Sigmoid colon (tissue), 7 donors: ENCODE measurements at places on chromosomes 7 and 10.

DNA sequence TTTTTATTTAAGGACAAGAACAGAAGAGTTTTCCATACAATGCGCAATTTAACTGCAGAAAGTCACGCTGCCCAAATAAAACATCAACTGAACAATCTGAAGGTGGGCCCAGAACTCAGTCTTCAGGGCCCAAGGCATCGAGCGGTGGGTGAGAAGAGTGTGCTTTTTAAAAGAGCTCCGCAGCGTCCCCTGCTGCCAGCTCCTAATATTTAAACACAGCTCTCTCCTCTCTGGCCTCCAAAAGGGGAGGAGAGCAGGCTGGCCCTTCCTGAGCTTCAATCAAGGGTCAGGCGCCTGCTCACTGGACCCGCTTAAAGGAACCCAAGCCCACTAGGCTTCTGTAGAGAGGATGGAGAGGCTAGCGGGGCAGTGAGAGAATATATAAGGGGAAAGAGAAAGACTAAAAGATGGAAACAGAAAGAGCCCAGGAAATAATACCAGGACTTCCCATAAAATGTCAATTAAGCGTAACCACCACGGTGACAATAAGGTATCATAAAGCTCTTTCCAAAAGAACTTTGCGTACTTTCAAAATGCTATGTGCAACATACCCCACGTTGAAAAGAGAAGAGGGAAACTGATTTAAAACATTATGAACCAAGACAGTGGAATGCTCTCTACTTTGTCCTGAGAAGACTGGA, 2.8 kb downstream of the FAM53B start:
- DNase-seq, result peak; percentile 92

DNA sequence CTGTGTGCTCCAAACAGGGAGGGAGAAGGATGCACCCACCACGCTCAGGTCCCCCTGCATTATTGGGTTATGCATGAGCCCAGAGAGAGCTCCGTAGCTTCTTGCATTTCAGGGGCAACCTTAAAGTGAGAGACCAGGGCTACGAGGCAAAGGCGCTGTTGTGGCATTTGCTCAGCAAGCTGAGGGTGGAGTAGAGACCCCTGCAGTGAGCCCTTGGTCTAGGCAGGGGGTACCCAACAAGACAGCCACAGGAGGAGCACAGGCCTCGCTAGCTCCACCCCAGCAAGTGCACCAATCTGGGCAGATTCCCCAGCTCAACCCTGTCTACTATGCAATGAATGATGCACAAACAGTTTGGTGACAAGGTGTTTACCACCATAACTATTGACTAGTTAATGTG, 198.4 kb downstream of the CALN1 start:
- DNase-seq, result no peak

- DNase-seq, result no peak
These were observed 98.5 kb downstream of the GNAI1 start for GRCh38 chr7:80232979-80233724.

GRCh38 chr7:115582956-115583355, 447.6 kb downstream of the TFEC start:
- no peak for DNase-seq

- DNase-seq, result peak; percentile 75
These were observed 744 bp downstream of the FRAT2 start for GRCh38 chr10:97333601-97334369.

DNA sequence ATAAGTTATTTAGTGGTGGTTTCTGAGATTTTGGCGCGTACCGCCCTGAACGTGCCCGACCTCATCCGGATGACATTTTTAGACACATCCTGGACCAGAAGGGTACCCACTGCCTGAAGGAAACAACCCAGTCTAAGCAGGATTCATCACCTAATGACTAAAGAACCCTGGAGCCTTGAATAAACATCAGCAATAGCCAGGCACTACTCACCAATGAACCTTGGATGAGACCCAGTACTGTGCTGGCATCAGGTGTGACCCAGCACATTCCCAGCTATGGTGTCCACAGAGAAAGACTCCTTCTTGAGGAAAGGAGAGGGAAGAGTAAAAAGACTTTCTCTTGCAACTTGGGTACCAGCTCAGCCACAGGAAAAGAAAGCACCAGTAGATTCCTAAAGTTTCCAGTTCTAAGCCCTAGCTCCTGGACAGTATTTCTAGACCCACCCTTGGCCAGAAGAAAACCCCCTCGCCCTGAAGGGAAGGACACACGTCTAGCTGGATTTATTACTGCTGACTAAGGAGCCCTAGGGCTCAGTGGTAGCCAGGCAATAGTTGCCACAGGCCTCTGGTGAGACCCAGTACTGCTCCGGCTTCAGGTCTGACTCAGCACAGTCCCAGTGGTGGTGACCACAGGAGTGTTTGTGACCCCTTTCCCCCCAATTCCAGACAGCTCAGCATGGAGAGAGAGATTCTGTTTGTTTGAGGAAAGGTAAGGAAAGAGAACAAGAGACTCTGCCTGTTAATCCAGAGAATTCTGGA, 32.5 kb downstream of the ZNF277 start:
- DNase-seq, result no peak

GRCh38 chr7:121119047-121119446, 130.5 kb downstream of the CPED1 start:
- DNase-seq, result no peak

- DNase-seq, result no peak
These were observed 162.4 kb downstream of the NRF1 start for GRCh38 chr7:129773871-129774270.

- no peak for DNase-seq
These were observed 594.9 kb downstream of the LRMDA start for GRCh38 chr10:76026176-76026771.

GRCh38 chr10:11302181-11302580, 284.5 kb downstream of the CELF2 start:
- DNase-seq, result no peak

DNA sequence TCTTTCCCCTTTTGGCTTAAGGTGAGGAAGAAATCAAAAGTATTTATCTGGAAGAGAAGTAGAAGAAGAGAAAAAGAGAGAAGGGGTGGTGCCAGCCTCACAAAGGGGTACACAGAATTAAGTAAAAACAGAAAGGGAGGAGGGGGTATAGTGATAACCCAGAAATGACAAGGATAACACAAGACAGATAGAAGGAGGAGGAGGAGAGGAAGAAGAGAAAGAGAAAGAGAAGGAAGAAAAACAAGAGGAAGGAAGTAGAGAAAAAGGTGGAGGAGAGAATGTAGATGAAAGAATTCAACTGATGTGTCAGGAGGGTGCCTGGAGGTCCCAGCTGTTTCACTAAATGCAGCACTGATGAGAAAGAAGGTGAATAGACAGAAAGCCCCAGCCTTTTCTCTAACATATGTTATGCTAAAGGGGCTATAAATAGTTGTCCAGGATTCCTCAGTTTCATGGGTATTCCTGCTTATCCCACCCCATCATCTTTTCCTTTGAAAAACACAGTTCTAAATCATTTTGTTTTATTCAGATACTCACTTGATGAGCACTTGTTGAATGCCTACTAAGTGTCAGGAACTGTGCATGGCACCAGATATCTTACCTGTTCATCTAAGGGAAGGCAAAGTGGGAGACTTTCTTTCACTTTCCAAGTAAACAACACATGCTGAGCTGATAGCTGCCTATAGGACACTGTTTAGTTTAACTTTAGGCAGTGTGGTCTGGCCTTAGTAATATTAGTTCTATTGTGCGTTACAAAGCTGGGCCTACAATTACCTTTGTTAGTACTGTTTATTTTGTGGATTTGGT, 8.0 kb downstream of the SEMA3E start:
- no peak for DNase-seq

DNA sequence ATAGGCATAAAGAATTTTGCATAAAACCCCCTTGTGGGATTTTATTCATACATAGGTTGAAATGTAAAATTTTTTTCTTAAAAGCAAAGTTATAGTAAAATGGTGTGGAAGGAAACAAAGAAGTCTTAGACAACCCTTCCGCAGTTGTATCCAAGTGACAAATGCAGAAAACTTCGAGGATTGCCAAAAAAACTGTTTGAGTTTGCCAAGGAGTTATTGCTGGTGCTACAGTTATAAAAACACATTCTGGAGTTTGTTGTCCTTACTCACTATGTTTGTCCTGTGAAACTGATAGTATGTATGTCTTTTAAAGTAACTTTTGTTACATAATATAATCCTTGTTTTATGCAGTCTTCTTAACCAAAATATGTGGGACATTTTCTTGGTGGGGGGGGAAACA, 120.3 kb downstream of the FOXP2 start:
- DNase-seq, result no peak

- no peak for DNase-seq
These were observed at the start of gene ZPBP for GRCh38 chr7:50092579-50093491. Gene ZPBP, minus strand, starts transcription at chr7:50093246. Its CDS starts 52 bp downstream, at chr7:50093194.

DNA sequence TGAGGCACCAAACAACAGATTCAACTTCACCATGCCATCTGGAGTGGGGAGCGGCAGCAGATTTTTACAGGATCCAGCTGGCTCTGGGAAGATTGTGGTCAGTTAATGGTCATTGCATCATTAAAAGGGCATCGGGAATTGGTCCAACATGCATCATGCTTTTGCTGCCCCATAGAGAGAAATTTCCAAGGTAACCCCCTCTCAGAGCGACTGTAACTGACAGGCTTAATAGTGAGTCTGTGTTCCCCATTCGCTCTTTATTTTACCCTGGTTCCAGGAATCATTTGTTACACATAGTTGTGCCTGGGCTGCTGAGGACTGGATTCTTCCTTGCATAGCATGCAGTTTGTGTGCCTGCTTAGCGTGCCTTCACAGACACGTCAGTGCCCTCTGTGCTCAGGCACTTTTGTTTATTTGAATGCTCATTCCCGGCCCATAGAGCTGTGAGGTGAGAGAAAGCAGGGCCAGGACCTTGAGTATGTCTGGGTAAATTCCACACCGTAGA, 49.9 kb downstream of the CDHR3 start:
- DNase-seq, result no peak

- no peak for DNase-seq
These were observed 119.5 kb upstream of the KLF6 start for GRCh38 chr10:3904419-3904960.

DNA sequence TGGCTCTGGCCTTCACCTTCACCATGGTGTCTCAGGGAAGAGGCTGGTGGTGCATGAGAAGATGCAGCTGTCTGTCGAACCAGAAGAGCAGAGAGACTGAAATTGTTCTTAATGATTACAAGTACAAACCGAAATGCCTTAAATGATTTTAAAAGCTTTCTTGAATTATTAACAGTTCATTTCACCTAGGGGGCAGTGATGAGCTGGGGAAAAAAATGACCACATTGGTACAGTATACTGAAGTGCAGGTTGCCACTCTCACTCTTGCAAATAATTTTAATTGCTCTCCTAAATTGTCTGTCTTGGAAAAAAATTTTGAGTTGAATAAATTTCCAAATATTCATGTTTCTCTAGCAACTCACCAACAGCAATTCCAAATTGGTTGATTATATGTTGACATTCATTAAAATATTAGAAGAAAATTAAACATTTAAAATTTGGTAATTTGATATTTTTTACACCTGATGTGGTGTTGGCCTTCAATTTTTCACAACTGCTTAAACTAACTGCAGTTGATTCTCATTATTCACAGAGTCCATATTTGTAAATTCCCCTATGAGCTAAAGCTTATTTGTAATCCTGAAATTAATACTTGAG, 692.6 kb downstream of the ZWINT start:
- no peak for DNase-seq

DNA sequence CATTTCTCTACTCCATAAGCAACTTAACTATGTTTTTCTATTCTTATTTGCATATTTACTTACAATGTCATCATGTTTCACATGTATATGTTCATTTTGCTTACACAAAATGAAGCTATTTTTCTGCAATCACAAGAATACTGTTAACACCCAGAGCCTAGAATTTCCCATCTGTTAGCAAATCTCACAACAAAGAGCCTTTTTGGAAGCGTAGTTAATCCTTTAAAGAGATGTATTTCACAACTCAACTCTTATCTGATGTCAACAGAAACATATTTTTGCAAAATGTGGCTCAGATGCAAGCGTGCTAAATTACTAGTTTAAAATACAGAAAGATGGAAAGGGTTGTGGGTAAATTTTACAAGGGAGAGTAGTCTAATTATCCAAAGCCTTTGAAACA, 110.6 kb upstream of the COL1A2 start:
- no peak for DNase-seq

DNA sequence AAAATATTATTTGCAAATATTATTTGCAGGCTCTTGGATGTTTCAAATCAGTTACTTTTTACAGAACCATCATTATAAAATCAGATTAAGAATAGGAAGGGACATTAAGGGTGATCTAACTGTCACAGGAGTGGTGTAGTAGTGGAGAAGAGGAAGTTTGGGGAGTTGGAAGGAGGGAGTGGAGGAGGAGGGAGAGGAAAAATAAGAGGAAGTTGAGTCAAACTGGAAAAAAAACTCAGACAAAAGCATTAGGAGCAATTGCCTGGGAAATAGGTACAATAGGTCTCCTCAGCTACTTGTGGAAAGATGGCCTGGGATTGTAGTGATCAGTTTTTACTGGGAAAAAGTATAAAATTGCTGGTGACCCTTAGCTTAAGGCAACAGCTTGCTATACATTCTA, 77.7 kb upstream of the GPR37 start:
- DNase-seq, result no peak

DNA sequence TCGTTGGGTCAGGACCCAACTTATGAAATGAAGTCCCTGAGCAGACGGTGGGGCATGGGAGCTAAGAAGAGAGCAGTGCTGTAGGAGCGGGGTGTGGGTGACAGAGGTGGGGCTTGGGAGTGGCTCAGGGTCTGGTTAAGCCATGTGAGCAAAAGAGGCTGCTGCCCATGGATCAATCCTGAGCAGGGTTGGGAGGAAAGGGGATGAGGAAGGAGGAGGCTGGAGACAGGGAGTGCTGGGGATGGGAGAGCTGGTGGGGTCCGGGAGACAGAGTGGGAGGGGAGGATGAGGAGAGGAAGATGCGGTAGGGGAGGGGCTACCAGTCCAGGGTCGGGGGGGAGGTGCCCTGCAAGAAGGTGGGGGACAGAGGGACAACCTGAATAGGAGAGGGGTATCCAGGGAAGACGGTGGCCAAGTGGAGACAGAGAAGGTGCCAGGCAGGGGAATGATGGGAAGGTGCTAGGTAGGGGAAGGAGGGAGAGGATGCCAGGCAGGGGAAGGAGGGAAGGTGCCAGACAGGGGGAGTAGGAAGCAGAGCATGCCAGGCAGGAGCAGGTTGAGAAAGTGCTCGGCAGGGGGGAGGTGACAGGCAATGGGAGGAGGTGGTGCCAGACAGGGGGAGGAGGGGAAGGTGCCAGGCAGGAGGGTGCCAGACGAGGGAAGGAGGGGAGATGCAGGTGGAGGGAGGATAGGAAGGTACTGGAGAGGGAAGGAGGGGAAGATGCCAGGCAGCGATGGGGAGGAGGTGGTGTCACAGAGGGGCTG, 27.5 kb upstream of the SMARCD3 start:
- DNase-seq, result no peak

DNA sequence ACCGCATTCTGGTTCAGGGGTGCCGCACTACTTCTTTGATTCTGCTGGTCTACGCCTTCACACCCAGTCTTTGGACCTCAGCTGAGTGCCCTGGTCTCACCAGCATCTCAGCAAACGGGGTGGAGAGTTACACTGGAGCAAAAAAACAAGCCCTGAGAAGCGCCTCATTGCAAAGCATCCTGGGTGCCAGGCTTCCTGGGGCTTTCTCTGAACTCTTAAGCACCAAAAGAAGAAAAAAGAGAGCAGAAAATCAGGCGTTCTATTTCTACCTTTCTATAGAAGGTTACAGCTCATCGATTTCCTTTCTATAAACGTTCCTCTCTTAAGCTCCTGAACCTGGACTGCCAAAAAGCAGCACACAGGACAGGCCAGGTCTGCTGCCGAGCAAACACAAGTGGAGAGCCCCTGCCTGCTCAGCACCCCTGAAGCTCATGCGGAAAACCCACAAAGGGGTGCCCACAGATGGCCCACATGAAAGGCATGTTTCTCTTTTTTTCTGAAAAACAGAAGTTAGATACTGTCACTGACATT, 217.9 kb downstream of the SFMBT2 start:
- DNase-seq, result no peak
